ENCODE measurements at places on chromosomes 11 and 22. TPM values are rescaled to one million over a fixed set of nuclear protein-coding genes. Genes with fewer than 3 reads are reported as not detected.

GLB1L2 gene
- total RNA-seq, result 5.3 TPM

SUSD2 gene
- total RNA-seq, result 1.2 TPM

CASP12 gene
- not detected for total RNA-seq

KCTD14 gene
- 0.21 TPM for total RNA-seq

DNA sequence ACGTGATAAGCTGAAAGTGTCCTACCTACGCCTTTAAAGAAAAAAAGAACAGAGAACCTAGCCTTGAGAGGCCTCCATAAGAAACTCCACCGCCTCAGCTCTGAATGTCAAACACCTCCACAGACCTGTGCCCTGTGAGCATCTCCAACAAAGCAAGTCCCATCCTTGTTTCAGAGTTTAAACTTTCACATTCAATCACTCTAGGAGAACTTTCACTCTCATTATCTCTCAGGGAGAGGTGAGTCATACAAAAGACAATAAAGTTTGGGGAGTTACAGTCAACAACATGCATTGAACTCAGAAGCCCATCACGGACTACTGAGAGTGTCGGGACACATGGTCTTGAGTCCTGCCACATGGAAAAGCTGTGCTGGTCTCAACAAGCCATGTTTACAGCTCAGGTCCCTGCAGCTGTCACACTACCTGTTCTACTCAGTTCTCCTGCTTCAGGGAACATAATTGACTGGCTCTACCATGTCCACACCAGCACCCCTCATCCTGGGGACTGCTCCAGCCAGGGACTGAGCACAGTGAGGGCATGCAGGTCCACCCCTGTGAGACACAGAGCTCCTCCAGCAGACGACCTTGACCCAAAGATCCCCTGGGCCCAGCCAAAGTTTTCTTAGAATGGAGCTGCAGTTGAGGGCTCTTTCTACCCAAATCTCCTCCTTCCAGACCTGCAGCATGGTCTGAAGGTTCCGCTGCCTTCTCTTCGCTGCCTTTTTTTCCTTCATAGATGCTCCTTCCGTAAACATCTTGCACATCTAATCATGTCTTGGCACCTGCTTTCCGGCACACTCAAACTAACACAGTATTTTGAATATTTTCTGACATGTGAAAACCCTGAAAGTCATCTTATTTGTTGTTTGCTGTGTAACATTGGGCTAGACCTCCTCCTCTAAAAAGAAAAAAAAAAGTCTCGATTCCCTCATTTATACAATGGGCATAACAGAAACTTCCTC lies 114.9 kb downstream of the ETS1 start:
- no peak for ATAC-seq

DNA sequence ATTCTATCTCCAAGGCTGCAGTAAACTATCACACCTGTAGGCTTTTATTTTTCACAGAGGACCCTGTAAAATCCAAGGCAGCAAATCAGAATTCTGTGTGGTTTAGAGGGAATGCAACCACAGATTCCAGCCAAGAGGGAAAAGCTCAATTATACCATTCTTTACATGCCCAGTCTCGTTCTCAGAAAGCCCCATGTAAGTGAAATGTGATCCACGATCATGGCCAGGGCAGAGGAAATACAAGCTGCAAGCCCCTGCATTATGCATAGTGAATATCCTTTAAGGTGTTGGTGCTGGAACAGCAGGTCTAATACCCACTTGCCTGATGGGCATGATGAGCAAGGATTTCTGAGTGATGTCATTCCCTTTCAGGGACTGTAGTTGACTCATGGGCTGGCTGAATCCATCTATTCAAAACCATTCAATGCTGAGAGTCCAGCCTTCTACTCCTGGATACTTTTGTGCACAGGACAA lies 198.7 kb upstream of the MTMR2 start:
- ATAC-seq, result peak; percentile 53

GRCh38 chr11:76266286-76267100 lies 60.2 kb upstream of the WNT11 start:
- ATAC-seq, result no peak

- ATAC-seq, result peak; percentile 53
Observed at GRCh38 chr11:131980888-131981668, 610.7 kb downstream of the NTM start.

DNA sequence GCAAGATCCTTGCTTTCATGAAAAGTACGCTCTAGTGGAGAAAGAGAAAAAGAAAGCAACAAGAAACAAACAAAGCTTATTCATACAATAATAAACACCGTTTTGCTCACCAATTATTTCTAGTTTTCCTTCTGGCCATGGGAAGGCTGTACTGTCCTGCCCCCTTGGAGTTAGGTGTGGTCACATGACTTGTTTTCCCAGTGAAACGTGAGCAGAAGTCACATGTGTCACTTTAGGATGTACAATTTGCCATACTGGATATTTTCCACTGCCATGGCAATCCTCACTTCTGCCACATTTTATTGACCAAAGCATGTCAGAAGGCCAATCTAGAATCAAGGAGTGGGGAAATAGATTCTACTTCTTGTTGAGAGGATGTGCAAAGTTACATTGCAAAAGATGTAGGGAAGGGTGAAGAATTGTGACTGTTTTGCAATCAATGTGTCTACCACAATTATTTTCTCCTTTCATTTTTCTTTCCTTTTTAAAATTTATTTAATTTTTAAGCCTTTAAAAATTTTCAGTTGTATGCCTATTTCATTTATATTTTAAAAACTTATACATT lies 24.3 kb upstream of the TRAF6 start:
- ATAC-seq, result no peak

GRCh38 chr11:77106321-77106720 lies 3.7 kb downstream of the OMP start:
- ATAC-seq, result no peak

DNA sequence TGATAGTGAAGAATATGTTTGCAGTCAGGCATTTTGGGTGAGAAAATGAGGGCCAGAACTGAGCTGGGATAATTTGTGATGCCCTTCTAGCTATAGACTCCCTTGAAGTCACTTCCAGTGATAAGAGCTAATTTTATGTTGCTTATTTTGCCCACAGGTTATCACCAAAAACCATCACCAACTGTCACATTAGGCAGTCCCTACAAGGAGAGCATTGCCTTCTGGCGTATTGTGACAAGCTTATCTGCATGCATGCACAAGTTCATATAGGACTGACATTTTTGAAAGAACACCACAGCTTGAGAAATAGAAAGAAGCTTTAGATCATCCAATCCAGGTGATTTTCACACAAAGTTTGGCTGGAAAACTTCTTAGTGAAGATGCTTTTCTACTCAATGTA lies 735.3 kb upstream of the RAG2 start:
- ATAC-seq, result no peak

DNA sequence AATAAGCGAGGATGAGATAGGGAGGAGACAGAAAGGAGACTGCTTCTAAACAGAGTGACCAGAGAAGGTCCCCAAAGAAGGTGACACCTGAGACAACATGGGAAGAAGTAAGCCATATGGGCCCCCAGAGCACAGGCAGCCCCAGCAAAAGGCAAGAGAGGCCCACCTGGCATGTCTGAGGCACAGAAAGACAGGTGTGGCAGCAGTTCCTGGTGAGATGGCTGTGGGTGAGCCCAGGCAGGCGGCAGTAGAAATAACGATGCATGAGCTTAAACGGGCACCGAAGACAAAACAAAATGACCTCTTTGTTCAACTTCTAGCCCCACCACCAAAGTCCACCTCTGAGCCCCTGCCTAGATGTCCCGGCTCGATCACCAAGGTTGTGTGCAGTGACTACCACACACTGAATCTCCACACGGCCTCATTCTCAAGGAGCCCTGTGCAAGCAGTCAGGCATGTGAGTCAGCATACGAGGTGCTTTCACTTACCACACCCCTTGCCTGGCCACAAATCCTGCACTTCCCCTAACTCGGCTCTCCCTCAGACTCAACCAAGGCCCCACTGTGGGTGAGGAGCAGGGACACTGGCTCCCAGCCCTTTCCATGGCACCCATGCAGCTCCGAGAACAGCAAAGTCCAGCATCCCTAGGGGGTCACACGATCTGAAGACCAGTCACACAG lies 77.6 kb downstream of the PACSIN2 start:
- peak; percentile 21 for ATAC-seq

DNA sequence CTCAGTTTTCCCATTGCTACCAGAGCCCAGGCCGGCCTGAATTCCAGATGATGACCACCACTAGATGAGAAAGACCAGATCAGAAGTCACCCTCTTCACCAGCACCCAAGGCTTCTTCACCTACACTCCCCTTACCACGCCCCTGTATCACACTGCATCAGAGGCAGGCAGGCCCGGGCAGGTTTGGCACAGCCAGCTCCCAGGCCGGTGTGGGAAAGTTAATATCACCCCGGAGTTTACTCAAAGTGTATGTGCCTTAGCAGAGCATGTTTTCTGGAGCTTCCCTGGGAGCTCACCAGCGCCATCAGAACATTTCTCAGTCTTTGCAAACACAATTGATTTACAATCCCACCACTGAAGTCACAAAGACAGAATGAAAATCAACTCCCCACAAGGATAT lies 47.5 kb upstream of the POU2AF1 start:
- no peak for ATAC-seq

DNA sequence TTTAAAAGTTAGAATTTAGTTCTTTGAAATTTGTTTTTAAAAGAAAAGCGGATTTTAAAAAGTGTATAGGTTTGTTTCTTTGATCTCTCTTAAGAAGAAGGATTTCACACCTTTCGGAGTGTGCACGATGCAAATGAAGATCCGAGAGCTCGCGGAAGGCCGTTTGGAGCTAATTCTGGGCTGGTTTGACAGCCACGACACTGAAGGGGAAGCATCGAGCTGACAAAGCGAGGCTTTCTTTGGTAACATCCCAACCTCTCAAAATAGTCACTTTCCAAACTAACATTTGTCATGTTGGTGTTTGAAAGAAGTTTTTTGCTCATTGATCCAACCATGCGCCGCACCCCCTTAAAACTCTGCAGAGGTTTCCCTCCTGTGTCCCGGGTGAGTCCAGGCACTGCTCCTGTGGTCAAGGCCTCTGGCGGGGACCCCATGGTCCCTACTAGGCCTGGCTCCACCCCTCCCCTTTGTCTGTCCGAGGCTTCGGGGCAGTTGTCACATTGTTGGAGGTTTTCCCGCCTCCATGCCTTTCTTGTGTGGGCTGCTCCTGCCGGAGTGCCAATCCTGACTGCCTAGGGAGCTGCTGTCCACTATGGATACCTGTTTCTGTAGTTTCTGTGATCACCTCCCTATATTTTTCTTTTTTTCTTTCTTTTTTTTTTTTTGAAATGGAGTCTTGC lies 39.7 kb downstream of the MPPED1 start:
- no peak for ATAC-seq

GRCh38 chr11:106091480-106092123 lies 14.1 kb downstream of the AASDHPPT start:
- ATAC-seq, result peak; percentile 96

GRCh38 chr11:65183201-65183891 lies 1.6 kb downstream of the CAPN1 start:
- ATAC-seq, result no peak

DNA sequence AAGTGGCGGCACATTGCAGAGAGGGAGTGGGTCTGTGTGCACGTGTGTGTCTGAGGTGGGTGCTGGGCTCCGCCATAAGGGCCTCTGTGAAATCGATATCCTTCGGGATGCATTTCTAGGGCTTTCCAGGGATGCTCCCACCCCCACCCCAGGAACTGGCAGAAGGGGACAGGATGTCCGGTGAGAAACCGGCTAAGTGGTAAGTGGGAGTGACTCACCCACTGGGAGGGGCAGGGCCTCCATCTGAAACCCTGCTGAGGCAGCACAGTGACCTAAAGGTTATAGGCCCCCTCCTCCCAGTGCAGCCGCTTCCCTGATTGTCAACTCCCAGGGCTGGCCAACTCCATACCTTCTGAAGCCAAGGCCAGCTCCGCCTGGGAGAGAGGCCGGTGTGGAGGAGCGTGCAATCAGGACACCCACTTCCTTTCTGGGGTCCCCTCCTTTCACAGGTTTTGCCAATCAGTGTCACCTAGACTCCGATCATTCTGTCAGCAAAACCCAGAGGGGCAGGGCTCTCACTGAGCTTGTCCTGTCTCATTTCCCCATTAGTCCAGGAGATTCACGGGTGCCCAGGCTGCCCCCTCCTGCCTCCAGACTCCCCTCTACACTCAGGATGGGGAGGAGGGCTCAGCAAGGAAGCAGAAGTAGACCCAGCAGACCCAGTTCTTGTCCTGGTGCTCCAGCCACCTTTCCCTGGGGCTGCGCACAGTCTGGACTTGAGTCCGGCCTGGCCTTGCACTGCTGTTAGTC lies 44.5 kb downstream of the NECTIN1 start:
- ATAC-seq, result no peak

DNA sequence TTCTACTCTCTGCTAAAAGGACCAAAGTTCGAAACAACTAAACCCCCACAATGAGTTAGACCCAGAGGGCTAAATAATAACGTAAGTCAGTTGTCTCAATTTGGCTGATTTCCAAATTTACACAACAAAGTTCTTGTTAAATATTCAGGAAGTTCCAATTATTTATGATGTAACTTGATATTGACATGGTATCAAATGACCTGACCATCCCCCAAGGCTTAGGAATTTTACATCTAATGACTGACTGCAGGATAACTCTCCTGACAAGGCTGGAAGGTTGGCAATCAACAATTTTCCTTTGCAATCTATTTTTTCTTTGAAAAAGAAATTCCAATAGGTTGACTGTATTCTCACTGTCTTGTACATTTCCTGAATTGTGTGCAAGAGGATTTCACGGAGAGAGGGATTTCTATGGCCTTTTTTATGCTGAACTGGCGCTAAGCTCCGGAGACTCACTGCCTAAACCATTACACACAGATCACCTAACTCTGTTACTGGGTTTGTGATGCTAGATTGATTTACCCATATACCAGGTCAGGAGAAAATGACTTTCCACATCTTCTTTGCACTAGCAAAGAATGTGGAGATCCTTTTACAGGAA lies 9.6 kb upstream of the CDON start:
- no peak for ATAC-seq

DNA sequence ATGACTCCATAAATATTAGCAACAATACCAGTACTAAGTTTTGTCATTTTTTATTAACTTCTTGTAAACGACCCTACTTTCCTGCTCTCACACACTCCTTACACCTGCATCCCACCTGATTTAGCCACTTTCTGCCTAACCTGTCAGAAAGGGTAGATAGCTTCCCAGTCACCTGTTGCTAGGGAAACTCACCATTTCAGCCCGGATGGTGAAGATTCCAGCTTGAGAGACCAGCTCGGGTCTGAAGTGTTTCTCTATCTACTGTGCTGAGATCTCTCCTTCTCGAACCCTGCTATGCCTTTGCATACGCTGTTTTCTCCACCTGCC lies at the start of gene PARVG:
Gene PARVG (plus strand): TSS at position 220 of the 327 bp plus-strand sequence. CDS start 2,405 bp downstream, outside the sequence.
- no peak for ATAC-seq

- ATAC-seq, result no peak
Observed at GRCh38 chr11:93532281-93532789, 10.9 kb downstream of the SMCO4 start.

Data from motor neuron (in vitro differentiated cells).